T-helper 1 cell (primary cell): ENCODE measurements at places on chromosomes 1 and 21.

GRCh38 chr1:215891266-215892057 lies 324.4 kb downstream of the KCTD3 start:
- no peak for DNase-seq

GRCh38 chr1:67599085-67599484 lies 85.9 kb upstream of the GADD45A start:
- DNase-seq: no peak

DNA sequence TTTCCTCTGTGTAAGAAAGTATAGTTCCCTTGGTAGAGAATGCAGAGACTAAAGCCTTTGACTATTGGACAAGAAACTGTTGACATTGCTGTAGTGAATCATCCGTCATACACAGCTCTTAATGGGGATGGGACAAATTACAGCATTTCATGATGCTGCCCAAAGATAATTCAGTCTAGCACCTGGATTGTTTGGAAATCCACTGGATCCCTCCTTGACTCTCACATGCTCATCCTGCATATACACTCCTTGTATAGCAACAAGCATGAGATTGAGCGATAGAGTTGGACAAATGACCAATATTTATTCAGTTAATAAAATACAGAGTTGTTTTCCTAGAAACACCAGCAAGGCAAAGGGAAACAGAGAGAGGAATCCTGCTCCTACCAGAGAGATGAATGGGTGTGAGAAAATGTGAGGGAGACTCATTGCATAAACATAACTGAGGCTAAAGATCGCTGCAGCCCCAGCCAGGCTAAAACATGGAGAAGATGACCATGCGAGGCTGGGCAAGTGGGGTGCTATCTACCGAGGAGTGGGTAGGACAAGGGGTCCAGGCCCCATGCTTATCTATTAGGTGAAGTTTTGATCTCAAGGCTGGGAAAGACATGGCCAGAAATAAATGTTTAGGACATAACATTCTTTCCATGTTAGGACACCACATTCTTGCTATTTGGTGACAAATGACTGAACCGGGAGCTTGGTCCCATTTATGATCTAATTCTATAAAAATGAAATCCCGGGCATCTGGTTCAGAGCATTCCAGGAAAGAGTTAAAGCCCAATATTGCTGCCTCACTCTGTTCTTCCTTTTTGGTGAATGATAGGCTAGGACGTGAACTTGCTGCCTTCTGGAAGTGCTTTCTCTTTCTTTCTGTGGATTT lies 153.2 kb downstream of the TGFB2 start:
- DNase-seq: no peak

GRCh38 chr1:53582211-53583020 lies 123.2 kb downstream of the DMRTB1 start:
- no peak for DNase-seq

DNA sequence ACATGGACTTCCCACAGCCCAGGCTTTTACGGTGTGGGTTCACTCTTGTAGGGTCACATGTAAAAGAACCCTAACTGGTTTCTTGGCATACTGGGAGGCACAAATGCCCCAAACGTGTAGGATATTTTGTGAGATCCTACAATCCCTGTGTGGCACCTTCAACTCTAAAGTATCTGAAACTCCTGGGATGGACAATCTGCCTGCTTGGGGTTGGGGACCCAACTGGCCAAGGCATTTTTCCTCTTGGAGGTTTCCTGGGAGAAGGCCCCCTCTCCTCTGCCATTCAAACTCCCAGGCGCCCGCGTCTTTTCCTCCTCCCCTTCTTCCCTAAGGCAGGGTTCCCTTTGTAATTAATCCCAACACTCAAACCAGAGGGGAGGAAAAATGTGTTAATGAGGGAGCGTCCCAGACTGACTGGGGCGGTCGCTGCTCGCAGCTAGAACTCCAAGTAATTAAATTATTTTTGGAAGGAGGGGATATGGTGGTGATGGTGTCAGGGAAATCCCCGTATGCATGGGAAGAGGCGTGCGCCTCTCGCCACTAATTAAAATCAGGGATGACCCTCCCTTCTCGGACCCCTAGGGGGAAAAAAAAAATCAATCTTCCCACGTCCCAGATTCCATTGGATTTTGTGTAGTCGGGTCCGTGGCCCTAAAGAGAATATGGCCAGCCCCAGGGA lies 681 bp upstream of the VANGL2 start:
- DNase-seq: no peak

GRCh38 chr1:23562137-23562876 lies 3.0 kb upstream of the ID3 start:
- DNase-seq: no peak

DNA sequence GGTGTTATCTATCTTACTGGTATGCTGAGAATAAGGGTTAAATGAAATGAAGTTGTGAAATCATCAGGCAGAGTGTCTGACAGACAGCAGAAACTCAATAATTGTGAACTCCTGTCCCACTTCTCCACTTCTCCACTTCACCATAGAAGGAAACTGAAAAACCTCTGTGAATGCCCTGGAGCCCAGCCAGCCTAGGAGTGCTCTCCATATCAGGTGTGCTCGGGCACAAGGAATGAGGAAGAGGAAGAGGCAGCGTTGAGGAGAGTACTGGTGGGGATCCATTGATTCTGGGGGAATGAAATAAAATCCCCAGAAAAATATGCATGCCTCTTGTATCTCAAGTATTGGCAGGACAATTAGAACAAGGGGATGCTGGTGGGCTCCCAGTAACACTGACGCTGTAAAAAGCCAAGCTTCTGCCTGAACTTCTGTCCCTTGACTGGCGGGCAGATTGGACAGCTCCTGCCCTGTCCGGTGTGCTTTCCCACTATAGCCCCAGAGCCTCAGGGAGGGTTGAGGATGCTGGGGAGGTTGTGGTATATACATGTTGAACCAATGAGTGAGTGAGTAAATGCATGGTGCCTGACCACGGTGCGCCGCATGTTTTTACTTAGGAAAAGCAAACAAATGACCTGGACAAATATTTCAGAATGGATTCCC lies 47.7 kb downstream of the NMNAT2 start:
- DNase-seq: no peak

GRCh38 chr21:21163904-21164303 lies 165.7 kb downstream of the NCAM2 start:
- no peak for DNase-seq

DNA sequence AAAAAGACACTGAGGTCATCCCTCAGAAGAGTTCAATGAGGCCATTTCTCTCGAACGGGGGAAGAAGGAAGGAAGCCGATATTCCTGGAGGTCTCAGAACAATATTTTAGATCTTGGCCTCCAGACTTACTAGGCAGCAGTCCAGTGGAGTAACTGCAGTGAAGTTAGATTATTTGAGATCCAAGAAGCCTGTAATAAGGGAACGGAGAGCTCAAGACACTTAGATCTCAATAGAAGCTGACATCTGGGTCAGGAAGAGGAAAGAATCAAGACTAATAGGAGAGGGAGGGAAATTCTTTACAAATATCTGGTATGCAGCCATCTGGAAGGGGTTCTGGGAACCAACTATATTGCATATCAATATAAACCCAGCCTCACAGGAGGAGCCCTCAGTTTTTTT lies 13.6 kb upstream of the ENAH start:
- no peak for DNase-seq

GRCh38 chr21:33151941-33152731 lies 77.6 kb upstream of the IFNAR2 start:
- DNase-seq: no peak

DNA sequence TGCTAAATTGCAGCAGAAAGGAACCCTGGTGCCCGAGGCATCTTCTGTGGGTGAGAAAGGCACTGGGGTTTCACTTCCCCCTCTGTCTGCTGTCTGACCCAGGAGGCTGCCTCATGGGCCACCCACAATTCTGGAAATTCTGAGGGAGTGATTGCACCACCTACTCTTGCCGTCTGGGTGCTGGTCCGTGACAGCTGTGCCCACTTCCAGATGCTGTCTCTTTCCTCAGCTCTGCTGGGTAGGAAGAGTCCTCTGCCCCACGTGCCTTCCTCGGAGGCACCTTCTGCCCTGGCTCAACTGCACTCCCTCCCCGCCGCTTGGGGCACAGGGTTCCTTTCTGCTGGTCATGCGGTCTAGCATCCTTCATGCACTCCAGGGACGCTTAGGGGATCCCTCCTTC lies 96.3 kb downstream of the ARHGEF10L start:
- no peak for DNase-seq

DNA sequence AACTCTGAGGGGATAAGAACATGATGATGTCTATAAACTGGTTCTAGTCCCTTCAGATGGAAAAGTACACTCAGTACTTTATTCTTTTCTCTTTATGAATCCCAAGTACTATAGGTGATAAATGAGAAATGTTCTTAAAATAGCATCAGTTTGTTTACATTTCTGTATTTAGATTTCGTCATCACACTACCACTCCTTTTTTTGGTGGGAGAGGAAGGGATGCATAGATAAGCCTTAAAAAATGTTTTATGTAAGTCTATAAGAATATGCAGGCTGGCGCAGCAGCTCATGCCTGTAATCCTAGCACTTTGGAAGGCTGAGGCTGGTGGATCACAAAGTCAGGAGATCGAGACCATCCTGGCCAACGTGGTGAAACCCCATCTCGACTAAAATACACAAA lies 144.8 kb downstream of the USP25 start:
- no peak for DNase-seq

GRCh38 chr1:180083164-180083563 lies 71.5 kb upstream of the QSOX1 start:
- DNase-seq: no peak

DNA sequence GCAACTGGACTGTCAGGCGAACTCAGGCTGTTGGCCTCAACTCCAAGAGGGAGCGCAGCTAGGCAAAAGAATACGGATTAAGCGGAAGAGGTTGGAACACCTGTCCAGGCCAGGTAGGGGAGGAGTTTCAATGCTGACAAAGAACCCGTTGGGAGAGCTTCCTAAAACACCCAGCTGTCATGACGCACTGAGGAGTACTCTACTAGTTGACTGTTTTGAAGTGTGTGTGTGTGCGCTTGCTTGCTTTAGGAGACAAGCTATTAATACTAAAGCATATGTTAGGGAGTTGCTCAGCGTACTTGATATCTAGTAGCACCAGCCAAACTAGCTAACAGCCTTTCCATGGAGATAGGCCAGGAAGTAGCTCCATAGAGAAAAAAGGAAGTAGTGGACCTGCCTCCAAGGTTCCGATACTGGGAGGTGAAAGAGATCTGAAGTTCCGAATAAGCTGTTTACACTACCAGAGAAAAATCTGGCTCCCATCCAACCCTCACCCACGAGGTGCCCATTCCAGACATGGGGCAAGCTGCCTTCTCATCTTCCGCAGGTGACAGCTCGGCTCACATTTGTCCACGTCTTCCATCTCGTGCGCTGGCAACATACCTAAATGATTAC lies 974 bp upstream of the FNBP1L start:
- no peak for DNase-seq

DNA sequence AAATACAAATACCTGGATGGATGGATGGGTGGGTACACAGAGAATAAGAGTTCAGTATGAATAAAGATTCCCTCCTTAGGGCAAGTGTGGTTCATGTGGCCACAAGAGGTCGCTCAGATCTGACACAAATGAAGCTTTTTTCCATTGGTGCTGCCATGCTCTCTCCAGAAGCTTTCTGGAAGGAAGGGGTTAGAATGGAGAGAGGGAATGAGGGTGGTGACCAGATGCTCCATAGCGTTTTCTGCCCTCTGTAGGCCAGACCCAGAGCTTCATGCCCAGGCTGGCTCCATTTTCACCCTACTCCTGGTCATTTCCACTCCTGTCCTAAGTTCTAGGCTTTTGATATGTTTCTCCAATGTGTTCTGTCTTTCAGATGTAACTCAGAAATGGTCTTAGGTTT lies 3.3 kb upstream of the FCRL6 start:
- DNase-seq: no peak

DNA sequence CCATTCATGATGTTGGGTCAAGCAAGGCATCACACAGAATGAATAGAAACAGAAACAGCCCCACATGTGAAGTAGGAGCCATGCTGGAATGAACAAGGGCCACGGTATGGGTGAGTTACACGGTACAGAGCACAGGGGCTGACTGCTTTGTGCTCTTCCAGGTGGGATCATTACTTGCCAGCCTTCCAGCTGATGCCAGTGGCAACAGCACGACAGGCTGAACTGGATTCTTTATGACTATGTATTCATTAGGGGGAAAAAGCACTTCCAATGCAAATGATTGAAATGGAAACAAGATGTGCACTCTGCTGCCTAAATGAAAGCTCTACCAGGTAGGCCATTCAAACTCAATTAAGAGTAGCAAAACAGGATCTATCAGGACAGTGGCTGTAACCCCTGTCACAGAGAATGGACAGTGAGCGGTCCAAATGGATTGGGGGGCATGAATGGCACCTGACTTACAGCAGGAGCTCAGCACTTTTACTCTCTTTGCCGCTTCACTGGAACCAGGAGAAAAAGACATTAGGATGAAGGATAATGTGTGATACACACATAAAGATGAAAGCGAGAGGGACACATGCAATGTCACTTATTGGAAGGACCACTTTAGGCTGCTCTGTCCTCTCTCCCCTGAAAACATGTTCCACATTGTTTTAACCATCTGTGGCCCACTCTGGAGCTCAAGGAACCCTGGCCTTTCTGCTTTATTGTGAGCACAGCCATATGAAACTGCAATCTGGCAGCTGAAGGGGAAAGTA lies 23.4 kb upstream of the IRF2BP2 start:
- no peak for DNase-seq

DNA sequence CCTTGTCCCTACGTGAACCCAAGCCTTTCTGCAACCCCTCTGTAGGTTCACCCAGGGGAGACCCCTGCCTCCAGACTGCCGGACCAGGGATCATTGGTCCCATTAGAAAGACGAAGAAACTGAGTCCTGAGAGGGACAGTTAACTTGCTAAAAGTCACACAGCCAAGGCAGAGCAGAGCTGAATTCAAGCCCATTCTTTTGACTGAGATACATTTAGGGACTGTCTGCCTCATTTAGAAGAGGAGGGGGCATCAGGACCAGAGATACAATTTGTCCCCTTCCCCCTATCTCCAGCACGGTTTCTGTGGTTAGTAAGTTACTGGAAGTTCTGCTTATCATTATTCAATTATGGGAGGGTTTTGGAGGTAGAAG lies 19.1 kb downstream of the KCNQ4 start:
- no peak for DNase-seq

GRCh38 chr1:201393076-201393475 lies 6.0 kb downstream of the LAD1 start:
- no peak for DNase-seq

DNA sequence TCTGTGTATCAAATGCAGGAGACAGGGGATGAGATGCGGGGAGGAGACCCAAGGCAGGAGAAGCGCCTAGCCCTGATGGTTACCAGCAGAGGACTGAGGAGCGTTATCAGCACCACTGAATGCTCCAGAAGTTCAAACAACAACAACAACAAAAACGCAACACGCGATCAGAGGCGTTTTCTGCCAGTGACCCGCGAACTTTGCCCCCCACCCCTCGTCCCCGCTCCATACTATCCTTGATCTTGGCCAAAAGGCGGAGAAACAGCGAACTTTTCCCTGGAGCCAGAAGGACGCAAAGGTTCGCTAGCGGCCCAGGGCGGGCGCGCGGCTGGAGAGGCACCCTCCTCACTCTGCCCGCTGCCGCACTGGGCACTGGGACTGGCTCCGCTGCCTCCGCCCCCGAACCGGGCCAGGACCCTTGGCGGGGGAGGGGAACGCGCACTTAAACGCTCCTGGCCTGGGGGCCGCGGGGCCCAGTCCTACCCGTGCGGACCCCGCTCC lies 699 bp downstream of the ECHDC2 start:
- DNase-seq: no peak

GRCh38 chr1:54474310-54475251 lies 68.4 kb upstream of the SSBP3 start:
- DNase-seq: no peak
